ENCODE measurements at places on chromosomes 2 and 18.
A peak's percentile ranks its signal among the peaks of the same experiment; 100 is the strongest.

DNA sequence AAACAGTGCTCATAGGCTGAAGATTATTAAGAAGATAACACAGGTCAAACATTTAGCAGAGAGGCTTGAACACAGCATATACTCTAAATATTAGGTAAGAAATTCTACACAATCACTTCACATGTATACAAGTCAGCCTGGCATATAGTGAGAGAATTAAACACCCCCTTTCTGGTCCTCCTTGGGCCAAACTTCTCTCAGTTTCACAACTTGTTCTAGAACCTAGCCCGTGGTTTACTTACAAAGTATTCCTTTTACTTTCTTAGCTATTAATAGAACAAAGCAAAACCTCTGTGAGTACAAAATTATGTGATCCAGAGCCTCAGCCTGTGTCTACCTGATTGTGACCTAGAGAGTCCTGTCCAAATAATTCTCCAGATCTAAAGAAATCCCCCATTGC lies 562.8 kb downstream of the TNS1 start:
- no peak for DNase-seq

DNA sequence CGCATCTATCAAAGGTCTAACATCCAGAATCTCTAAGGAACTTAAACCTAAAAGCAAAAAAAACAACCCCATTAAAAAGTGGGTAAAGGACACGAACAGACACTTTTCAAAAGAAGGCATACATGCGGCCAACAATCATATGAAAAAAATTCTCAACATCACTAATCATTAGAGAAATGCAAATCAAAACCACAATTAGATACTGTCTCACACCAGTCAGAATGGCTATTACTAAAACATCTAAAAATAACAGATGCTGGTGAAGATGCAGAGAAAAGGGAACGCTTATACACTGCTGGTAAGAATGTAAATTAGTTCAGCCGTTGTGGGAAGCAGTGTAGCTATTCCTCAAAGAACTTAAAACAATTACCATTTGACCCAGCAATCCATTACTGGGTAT lies 38.0 kb downstream of the PPP3R1 start:
- no peak for DNase-seq

- no peak for DNase-seq
Observed at GRCh38 chr2:202965810-202966460, 48.7 kb upstream of the NBEAL1 start.

GRCh38 chr2:15566912-15567311 lies 5.8 kb upstream of the NBAS start:
- DNase-seq = no peak

GRCh38 chr2:199366406-199366805 lies 91.3 kb downstream of the SATB2 start:
- DNase-seq = no peak

GRCh38 chr2:162301151-162301804 lies 17.2 kb downstream of the IFIH1 start:
- DNase-seq = peak; percentile 54

DNA sequence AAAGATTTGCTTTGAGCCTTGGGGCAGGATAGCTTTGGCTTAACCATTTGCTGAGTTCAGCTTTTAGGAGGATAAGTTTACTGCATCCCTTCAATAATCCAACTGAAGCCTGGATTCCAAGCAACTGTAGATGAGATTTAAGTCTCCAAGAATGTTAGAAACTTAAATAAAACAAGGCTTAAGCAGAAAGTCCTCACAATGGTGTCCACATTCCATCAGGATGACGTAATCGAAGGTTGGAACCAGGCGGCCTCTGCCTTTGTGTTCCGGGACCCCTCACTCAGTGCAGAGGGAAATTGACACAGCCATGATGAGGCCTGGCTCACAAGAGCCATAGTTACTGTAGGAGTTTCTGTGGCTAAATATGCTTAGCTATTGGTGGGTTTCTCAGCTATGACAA lies 260.4 kb downstream of the LPIN1 start:
- no peak for DNase-seq

DNA sequence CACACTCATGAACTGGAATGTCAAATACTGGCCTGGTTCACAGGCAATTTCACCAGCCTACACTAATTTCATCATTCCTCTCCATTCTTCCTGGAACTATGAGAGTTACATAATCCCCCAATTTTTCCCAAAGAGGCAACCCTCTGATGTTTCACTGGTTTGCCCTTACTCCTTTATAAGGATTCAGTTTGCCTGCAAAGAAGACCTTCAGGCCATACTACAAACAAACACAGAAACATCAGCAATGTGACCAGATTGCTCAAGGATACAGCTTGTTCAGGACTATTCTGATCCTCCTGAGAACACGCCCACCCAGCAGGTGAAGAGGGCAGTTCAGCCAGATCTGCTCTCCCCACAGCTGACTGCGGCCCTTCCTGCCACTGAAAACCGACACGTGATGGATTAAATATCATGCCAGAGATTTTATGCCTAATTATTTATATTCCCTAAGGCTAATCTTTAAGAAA lies 215.5 kb downstream of the ETAA1 start:
- DNase-seq = no peak

DNA sequence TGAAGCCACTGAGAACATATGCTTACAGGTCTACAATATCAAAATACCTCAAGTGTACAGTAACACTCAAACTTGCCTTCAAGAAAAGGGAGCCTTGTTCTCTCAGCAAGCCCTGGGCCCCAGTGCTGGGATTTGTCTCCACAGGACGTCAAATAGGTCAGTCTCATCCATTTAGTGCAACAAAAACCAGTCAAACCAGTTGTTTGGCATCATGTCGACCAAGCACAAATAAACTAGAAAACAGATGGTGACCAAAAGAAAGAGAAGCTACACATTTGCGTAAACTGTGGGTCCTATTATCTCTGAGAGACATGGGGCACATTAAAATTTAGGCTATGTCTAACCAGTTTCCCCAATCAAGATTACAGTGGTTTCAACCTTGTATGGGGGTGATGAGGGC lies 182.6 kb upstream of the PKDCC start:
- no peak for DNase-seq

DNA sequence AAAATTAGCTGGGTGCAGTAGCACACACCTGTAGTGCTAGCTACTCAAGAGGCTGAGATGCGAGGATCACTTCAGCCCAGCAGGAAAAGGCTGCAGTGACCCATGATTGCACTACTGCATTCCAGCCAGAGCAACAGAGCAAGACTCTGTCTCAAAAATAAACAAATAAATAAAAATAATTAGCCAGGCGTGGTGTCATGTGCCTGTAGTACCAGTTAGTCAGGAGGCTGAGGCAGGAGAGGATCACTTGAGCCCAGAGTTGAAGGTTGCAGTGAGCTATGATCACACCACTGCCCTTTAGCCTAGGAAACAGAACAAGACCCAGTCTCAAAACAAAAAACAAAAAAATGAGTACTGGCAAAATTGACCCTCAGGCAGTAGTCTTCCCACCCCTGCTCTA lies 61.9 kb upstream of the PPP1CB start:
- DNase-seq = no peak
